ENCODE measurements at places on chromosomes 7 and 10.

GRCh38 chr10:36559412-36560400 is 565.7 kb upstream of the ANKRD30A start:
- DNase-seq = no peak

DNA sequence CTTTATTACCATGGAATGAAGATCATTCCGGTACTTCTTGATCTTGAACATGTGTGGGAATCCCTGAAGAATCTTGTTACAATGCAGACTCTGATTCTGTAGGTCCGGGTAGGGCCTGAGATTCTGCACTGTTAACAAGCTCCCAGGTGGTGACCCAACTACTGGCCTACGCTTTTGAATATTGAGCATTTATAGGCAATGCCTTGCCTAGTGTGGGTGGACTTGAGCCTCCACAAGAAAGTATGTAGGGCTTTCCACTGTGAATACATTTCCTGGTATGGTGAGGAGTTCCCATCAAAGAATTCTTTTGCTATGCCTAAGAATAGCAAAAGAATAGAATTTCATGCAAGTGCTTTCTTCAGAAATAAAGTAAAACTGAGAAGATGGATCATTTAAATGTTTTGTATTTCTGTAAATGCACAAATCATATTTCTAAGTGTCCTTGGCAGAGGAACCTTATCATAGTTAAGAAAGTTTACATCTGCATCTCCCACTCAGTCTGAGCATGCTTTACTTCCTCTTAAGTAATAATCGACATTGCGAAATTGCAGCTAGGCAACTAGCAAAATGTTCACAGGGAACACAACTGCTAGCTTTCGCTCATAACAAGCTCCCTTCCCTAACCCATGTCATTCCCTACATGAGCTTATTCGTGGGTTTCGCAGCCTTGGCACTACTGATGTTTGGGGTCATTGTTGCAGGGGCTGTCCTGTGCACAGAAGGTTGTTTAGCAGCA is 71.4 kb downstream of the AHR start:
- DNase-seq = no peak

GRCh38 chr10:57320416-57320815 is 947.3 kb downstream of the IPMK start:
- DNase-seq = no peak

GRCh38 chr10:15714847-15715246 is 4.9 kb downstream of the ITGA8 start:
- no peak for DNase-seq

GRCh38 chr10:23869996-23870395 is 338.9 kb upstream of the KIAA1217 start:
- DNase-seq = no peak

DNA sequence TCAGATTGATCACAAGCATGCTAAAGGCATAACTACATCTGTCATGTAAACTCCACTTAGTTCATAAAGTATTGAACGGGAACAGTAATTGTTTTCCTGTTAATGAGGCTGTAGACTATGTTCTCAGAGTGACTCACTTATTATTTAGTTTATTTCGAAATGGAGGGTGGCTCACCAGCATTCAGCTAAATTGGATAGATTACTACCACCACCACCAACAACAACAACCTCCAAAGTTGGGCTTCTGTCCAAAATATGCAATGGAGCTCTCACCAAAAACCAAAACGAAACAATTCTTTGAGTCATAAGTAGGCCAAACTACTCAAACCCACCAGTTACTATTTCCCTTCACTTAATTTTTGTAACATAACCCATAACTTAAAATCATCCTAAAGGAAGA is 127.9 kb upstream of the NRBF2 start:
- DNase-seq = no peak

DNA sequence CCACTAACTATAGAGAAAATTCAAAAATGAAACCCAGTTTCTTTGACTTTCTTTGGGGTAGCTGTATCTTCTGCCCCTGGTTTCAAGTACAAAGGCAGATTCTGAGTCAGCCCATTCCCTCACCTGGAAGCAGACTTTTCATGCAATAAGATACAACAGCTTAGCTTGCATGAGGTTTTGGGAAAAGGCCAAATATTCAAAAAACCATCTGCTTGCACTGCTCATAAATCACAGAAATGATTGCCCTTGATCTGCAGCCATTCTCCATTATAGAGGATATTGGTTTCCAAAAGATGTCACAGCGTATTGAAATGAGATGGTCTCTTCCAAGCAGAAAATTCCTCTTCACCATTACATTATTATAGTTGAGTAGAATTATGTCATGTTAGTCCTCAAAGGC is 354.0 kb downstream of the PHF14 start:
- DNase-seq = no peak

DNA sequence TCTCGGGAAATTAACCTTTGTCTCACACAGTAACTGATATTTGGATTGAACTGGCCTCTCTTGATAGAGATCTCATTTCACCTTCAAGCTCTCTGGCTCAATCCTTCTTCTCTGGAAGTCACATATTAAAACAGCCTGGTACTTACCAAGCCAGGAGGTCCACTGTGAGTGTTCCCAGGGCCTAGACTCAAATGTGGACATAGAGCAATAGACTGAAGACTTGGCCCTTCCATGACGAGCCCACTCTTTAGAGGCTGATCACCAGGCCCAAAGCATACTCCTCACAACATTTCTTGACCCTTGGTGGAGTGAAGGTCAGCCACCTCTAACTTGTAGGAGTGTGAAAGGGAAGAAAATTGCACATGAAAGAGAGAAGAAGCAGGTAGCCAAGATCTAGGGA is 38.5 kb downstream of the COL1A2 start:
- DNase-seq = no peak

GRCh38 chr10:102959360-102959759 is 41.3 kb downstream of the CNNM2 start:
- DNase-seq = no peak

DNA sequence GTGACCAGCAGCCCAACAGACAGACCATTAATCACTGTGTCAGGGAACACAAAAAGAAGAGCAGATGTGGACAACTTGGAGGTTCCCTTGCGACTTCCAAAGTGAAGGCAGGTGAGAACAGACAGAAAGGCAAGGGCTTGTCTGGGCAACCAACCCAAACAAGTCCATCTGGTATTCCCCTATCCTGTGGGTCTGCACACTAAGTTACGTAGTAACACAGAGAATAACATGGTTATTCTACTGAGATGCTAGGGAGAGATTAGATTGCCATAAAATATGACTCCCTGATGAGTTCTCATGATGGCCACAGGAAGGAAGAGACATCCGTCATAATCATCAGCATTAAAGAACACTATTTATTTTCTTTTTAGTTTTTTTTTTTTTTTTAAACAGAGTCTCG is 252.2 kb downstream of the CALN1 start:
- DNase-seq = no peak

GRCh38 chr7:155489158-155489840 is 31.4 kb downstream of the EN2 start:
- no peak for DNase-seq

DNA sequence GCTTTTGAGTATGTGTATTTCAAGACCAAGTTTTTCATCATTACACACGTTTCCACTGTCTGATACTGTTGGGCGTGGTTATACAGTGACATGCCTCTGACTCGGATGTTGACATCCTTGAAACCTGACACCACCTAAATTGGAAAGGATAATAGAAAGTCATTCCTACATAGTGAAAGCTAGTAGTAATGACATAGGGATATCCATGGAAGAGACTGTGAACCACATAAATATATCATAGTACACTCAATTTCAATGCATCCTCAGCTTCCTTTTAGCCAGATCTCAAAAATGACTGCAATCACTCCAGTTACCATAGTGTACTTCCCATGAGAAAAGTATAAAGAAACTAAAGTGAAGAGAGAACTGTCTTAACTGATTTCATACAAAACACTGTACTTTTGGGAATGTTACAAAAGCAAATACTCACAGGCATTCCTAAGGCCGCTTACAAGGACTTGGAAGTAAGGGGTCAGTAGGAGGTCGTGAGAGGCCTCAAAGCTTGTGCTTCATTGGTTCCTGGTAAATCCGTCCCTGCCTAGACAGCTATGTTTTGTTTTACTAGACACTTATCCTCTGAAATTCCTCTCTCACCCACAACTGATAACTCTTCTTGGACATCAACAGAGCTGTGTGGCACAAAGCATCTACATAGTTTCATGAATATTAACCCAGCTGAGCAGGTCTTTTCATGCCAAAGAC is 71.8 kb upstream of the VWDE start:
- no peak for DNase-seq

DNA sequence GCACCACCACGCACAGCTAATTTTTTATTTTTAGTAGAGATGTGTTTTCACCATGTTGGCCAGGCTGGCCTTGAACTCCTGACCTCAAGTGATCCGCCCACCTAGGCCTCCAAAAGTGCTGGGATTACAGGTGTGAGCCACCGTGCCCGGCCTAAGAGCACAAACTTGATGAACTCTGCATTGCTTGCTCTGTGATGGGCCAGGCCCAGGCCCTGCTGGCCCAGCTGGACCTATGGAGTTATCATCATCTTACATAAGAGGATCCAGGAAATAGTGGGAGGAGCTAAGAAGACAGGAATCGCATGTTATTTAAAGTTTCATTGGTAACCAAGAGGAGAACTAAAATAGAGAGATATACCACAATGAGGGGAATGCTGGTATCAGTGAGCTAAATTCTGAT is 86.9 kb downstream of the DAGLB start:
- no peak for DNase-seq

- no peak for DNase-seq
Observed at GRCh38 chr7:137958470-137959431, 43.1 kb downstream of the CREB3L2 start.

DNA sequence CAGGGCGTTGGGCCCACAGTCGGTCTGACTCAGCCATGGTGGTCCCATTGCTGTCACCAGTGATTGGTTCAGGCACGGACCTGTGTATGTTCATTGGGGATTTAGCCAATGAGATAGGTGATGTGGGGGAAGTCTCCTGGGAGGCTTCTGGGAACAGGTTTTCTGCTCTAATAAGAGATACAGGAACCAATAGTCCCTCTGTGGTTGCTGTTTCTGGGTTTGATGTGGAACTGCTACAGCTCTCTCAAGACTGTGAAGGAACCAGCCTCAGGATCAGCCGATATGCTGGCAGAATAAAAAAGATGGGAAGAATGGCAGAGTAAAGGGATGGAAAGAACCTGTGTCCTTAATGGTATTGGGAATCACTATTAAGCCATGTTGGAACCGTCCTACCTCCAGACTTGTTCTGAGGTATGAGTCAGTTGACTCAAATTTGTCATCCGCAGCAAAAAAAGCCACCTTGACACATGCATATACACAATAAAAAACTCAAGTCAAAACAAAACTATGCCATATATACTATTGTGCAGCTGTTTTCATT is 70.6 kb downstream of the MCMBP start:
- DNase-seq = no peak

- no peak for DNase-seq
Observed at GRCh38 chr7:78248867-78249266, 450.3 kb downstream of the PHTF2 start.

- no peak for DNase-seq
Observed at GRCh38 chr7:47932016-47932415, 16.2 kb downstream of the PKD1L1 start.

- DNase-seq = no peak
Observed at GRCh38 chr7:16975712-16976111, 93.9 kb upstream of the AGR3 start.

DNA sequence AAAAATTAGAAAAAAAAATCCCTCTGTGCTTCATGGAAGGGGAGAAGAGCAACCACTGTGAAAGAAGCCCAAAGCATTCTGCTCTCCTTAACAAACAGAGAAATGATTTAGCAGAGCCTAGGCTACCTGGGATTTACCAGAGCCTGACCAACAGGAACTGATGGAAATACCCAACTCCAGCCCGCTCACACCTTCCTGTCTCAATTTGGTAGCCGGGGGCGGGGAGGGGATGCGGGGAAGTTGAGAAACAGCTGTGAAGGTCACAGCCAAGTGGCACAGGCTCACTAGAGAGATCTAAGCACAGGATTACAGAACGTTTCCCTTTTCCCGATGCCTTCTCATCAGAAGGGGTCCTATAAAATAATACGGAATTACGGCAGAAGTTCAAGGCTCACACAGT is 17.6 kb downstream of the RSU1 start:
- no peak for DNase-seq

GRCh38 chr7:36661135-36661840 is 63.0 kb downstream of the AOAH start:
- DNase-seq = no peak

- no peak for DNase-seq
Observed at GRCh38 chr7:157550300-157551275, 213.8 kb downstream of the DNAJB6 start.

- DNase-seq = no peak
Observed at GRCh38 chr7:24129597-24129996, 154.4 kb upstream of the NPY start.

GRCh38 chr10:132828681-132829080 is 42.7 kb upstream of the NKX6-2 start:
- no peak for DNase-seq

DNA sequence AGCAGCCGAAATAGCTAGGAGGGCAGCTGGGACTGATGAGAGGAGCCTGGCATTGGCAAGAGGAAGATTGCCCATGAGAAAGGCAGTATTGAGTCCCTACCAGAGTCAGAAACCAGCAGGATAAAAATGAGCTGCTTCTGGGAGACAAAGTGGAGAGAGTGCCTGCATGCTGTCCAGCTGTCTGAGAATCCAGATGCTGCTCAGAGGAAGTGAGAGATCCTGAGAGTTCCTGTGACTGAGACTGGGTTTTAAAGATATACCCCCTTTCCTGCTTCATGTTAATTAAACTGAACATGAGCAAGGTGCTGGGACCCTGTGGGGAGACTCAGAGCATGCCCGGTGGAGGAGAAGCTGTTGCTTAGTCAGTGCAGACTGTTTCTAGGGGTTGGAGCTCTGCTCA is 107.5 kb downstream of the KIF20B start:
- no peak for DNase-seq

- DNase-seq = no peak
Observed at GRCh38 chr7:139595806-139596205, 72.3 kb downstream of the CLEC2L start.

DNA sequence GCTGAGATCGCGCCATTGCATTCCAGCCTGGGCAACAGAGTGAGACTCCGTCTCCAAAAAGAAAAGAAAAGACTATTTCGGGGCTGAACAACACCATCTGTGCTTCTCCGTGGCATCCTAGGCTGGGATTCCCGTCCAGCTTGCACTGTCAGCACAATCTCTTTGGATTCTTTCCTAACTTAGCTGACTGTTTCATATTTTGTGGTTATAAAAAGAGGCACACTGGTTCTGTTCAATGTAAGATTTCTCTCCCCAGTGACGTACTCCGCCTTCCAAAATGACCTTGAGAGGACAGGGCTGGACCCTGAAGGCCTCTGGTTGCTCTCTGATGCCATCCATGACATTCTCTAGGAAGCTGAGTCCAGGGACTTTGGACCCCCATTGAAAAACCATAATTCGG is 8.8 kb downstream of the ZNHIT1 start:
- no peak for DNase-seq

DNA sequence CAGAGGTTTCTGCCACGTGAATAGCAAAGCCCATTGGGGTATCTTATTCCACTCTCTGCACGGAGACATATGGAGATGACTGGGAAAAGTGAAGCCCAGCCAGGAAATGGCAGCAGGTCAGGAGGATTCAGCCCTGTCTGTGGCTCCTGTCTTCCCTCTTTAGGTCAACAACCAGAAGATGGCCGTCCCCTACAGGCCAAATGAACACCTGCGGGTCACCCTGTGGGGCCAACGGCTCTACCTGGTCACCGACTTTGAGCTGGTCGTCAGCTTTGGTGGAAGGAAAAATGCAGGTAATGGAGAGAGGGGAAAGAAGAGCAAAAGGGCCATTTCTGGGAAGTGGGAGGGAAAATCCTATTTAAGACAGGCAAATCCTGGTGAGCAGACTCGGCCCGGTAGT is 38.3 kb downstream of the EPHB4 start:
- DNase-seq = no peak
